ENCODE measurements at places on chromosomes 1 and 21. TPM values are rescaled to one million over a fixed set of nuclear protein-coding genes. Genes with fewer than 3 reads are reported as not detected.

The PRR9 gene
- total RNA-seq: not detected

The FBXO2 gene
- total RNA-seq: 3.1 TPM

The KRTAP10-5 gene
- not detected for total RNA-seq

The IGSF21 gene
- total RNA-seq: 0.65 TPM

The C1QA gene
- total RNA-seq: 29.4 TPM

The RASSF5 gene
- total RNA-seq: 27.4 TPM

The UBAP2L gene
- total RNA-seq: 133 TPM

DNA sequence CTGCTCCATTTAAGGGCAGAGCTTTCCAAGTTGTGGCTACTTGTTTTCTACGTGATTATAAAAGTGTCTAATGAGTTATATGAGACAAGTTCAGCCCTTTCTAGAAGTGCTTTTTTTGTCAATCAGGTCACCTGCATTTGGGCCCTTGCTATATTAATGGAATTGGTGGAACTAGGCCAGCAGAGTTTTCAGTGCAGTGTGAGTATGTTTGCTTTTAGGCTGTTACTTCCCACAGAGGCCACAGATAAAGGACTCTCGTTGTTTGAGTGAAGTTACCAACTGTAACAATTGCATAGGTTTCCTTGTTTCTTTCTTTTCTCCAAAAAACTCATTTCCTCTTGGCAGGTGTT is 10.9 kb downstream of the SMAP2 start:
- H3K4me1 ChIP-seq: peaks cover 54% of the 10 kb centered on the region
- peak overlapping the region; percentile 65 for H3K27ac ChIP-seq
- H3K27me3 ChIP-seq: no peaks in the 10 kb centered on the region
- no peak for DNase-seq

DNA sequence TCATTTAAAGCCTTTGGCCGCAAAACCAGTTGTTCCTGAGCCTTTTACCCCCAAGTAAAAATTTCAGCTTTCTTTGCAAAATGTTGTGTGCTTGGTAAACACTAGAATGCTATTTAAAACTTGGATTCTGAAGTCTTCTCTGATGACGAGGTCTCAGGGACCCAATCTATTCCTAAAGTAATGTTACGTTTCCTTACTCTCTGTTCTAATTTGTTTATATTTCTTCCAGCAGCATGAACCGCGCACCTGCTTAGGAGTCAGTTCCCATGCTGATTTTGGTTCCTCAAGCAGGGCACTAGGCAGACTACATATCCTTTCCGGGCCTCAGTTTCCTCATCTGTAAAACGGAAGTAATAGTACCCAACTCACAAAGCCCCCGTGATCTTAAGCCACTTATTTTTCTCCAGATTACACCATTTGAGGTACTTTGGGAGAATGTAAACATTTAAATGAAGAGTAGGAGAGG is 969 bp upstream of the ALDH4A1 start:
- peak overlapping the region; percentile 80 for H3K4me3 ChIP-seq
- no peaks in the 10 kb centered on the region for H3K36me3 ChIP-seq
- no peak for DNase-seq
- H3K27me3 ChIP-seq: no peaks in the 10 kb centered on the region
- peaks cover 38% of the 10 kb centered on the region for H3K4me1 ChIP-seq

GRCh38 chr1:11982010-11982392 is 1.8 kb downstream of the MFN2 start:
- DNase-seq: no peak
- peaks cover 45% of the 10 kb centered on the region for H3K36me3 ChIP-seq
- H3K4me3 ChIP-seq: no peak overlapping the region
- no peaks in the 10 kb centered on the region for H3K27me3 ChIP-seq
- H3K27ac ChIP-seq: peak overlapping the region; percentile 97
- peaks cover 26% of the 10 kb centered on the region for H3K4me1 ChIP-seq

DNA sequence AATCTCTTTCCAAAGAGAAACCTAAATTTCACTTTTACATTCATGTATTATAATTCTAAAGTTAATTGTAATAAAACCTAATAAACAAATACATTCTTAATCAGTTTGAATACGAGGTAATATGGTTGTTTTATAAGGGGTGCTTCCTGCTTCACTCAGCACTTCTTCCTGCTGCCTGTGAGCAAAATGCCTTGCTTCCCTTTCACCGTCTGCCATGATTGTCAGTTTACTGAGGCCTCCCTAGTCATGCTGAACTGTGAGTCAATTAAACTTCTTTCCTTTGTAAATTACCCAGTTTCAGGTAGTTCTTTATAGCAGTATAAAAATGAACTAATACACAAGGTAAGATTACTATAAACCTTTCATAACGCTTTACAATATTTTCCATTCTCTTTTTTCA is 491.1 kb upstream of the LRRC7 start:
- H3K4me1 ChIP-seq: no peaks in the 10 kb centered on the region
- H3K27me3 ChIP-seq: no peaks in the 10 kb centered on the region
- no peak overlapping the region for H3K4me3 ChIP-seq
- DNase-seq: no peak
- H3K27ac ChIP-seq: no peak overlapping the region
- no peaks in the 10 kb centered on the region for H3K36me3 ChIP-seq

DNA sequence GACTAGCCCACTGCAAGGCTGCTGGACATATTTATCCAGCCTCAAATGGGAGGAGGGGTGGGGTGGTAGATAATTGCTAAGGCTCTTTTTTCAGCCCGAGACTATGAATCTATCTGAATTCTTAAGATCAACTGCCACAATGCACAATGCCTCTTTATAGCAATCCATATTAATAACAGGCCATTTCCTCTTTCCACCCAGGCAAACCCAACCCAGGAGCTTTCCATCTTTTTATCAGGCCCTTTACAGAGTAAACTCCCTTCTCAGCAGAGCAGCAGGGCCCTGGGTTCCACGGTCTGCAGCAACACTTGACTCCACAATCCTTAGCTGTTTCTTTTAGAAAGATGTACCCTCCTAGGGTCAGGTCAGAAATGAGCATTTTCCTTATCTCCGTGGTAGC is 806 bp downstream of the DDOST start:
- no peak for DNase-seq
- peak overlapping the region; percentile 83 for H3K4me3 ChIP-seq
- H3K27ac ChIP-seq: no peak overlapping the region
- peaks cover 23% of the 10 kb centered on the region for H3K36me3 ChIP-seq
- peaks cover 34% of the 10 kb centered on the region for H3K4me1 ChIP-seq
- no peaks in the 10 kb centered on the region for H3K27me3 ChIP-seq

DNA sequence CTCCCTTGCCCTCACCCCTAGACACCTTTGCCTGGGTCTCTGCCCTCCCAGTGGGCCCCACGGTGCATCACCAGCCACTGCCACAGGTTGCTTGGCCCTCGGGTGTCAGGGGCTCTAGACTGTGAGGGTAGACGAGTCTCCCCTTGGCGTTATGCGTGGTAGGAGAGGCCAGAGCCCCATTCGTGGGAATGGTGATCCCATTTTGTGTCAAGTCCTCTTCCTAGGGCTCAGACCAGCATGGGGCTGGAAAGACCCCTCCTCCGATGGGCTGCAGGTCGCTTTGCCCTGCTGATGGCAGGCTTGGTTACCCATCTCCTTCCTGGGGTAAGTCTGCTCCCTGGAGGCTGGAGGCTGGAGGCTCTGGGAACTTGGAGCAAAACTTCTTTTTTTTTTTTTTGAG is 42.4 kb downstream of the SLC30A1 start:
- no peak for DNase-seq
- no peaks in the 10 kb centered on the region for H3K27me3 ChIP-seq
- H3K36me3 ChIP-seq: no peaks in the 10 kb centered on the region
- H3K4me3 ChIP-seq: no peak overlapping the region

DNA sequence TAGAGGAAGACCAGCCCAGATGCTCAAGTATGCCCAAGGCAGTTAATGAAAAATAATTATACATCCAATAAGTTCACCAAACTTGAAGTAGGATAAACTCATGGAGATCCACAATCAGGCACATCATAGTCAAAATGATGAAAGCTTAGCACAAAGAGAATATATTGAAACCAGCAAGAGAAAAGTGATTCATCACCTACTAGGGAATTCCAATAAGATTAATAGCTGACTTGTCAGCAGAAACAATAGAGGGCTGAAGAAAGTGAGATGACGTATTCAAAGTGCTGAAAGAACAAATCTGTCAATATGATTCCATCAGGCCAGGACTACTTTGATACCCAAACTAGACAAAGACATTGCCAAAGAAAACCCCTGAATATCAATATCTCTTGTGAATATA is 251.7 kb upstream of the BEND5 start:
- H3K27ac ChIP-seq: no peak overlapping the region
- no peaks in the 10 kb centered on the region for H3K36me3 ChIP-seq
- DNase-seq: no peak
- no peaks in the 10 kb centered on the region for H3K4me1 ChIP-seq
- H3K27me3 ChIP-seq: no peaks in the 10 kb centered on the region
- no peak overlapping the region for H3K4me3 ChIP-seq

DNA sequence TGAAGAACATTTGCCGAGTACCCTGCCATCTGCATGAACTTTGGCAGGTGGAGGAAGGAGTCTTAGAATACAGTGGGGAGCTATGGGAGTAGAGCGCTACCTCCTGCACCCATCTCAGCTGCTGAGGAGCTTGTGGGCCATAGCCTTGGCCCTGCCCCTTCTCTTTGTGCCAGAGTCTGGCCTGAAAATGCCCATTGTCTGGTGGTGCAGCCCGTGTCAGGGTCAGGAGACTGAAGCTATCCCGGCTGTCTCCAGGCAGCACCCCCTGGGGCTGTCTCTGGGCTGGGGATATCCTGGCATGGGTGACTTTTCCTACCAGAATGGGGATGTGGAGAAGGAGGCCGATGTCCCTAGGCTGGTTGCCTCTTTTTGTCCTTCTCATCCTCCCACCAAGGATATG is 7.3 kb downstream of the IPO13 start:
- H3K4me1 ChIP-seq: peaks cover 7% of the 10 kb centered on the region
- no peaks in the 10 kb centered on the region for H3K27me3 ChIP-seq
- no peak overlapping the region for H3K4me3 ChIP-seq
- H3K36me3 ChIP-seq: peaks cover 40% of the 10 kb centered on the region
- no peak overlapping the region for H3K27ac ChIP-seq

DNA sequence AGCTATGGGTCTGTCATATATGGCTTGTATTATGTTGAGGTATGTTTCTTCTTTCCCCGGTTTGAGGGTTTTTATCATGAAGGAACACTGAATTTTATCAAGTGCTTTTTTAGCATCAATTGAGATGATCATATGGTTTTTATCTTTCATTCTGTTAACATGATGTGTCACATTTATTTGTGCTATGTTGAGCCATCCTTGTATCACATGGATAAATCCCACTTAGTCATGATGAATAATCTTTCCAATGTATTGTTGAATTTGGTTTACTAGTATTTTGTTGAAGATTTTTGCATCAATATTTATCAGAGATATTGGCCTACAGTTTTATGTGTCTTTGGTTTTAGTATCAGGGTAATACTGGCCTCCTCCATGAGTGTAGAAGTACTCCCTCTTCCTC is 61.7 kb downstream of the GPR137B start:
- no peaks in the 10 kb centered on the region for H3K27me3 ChIP-seq
- no peak overlapping the region for H3K4me3 ChIP-seq
- no peak overlapping the region for H3K27ac ChIP-seq
- H3K4me1 ChIP-seq: peaks cover 5% of the 10 kb centered on the region
- H3K36me3 ChIP-seq: peaks cover 4% of the 10 kb centered on the region

GRCh38 chr1:151574575-151575529 is 34.7 kb downstream of the TUFT1 start:
- peaks cover 29% of the 10 kb centered on the region for H3K36me3 ChIP-seq
- no peak for DNase-seq
- H3K4me1 ChIP-seq: no peaks in the 10 kb centered on the region

- no peak overlapping the region for H3K4me3 ChIP-seq
- H3K27me3 ChIP-seq: no peaks in the 10 kb centered on the region
- H3K4me1 ChIP-seq: no peaks in the 10 kb centered on the region
- H3K27ac ChIP-seq: no peak overlapping the region
- no peak for DNase-seq
These were observed 8.5 kb upstream of the LPGAT1 start for GRCh38 chr1:211839106-211839505.

GRCh38 chr1:1318131-1318652 is 6.3 kb downstream of the INTS11 start:
- H3K27me3 ChIP-seq: no peaks in the 10 kb centered on the region
- peaks cover 67% of the 10 kb centered on the region for H3K36me3 ChIP-seq
- peak overlapping the region; percentile 36 for H3K27ac ChIP-seq
- peak; percentile 88 for DNase-seq

- no peak for DNase-seq
- H3K4me1 ChIP-seq: peaks cover 20% of the 10 kb centered on the region
- no peak overlapping the region for H3K4me3 ChIP-seq
- no peak overlapping the region for H3K27ac ChIP-seq
These were observed 26.6 kb upstream of the CD84 start for GRCh38 chr1:160605792-160606479.

- DNase-seq: peak; percentile 66
- H3K27ac ChIP-seq: peak within 1 kb of the TSS; percentile 95
- no peaks in the 10 kb centered on the region for H3K36me3 ChIP-seq
- H3K4me1 ChIP-seq: peaks cover 50% of the 10 kb centered on the region
- no peaks in the 10 kb centered on the region for H3K27me3 ChIP-seq
- peak within 1 kb of the TSS; percentile 93 for H3K4me3 ChIP-seq
These were observed at the start of gene NFIA for GRCh38 chr1:61082311-61083012. TSS of gene NFIA (plus strand) at chr1:61082561.

DNA sequence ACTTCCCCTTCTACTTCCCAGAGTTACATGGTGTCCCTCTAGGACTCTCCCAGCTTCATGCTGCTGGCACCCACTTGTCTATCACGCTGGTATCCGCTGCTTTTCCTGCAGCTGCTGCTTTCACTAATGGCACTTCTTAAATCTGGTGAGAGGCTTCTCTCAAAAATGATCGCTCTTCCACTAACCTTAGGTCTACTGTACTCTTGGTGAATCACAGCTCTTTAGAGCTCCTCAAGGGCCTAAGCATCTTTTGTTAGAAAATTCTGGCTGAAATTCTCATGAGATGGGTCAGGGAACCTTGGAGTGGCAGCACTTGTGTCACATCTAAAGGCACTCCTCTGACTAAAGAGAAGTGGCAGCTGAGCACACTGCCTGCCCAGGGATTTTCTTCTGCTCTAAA is 32.1 kb downstream of the ZMYND12 start:
- H3K36me3 ChIP-seq: no peaks in the 10 kb centered on the region
- H3K27ac ChIP-seq: no peak overlapping the region
- no peak for DNase-seq
- no peaks in the 10 kb centered on the region for H3K27me3 ChIP-seq
- no peak overlapping the region for H3K4me3 ChIP-seq

GRCh38 chr1:109616391-109616790 is 3.0 kb downstream of the GNAT2 start:
- peaks cover 2% of the 10 kb centered on the region for H3K4me1 ChIP-seq
- H3K4me3 ChIP-seq: no peak overlapping the region
- peak overlapping the region; percentile 70 for H3K27ac ChIP-seq
- no peak for DNase-seq
- H3K36me3 ChIP-seq: no peaks in the 10 kb centered on the region
